Activated CD4-positive, alpha-beta memory T cell treated with anti-CD3 and anti-CD28 coated beads for 36 hours (primary cell): ENCODE measurements at places on chromosomes 1 and 21. TPM values are rescaled to one million over a fixed set of nuclear protein-coding genes. Genes with fewer than 3 reads are reported as not detected.

The FTCD gene
- 0.22 TPM for total RNA-seq

The ST6GALNAC3 gene
- total RNA-seq: 0.26 TPM

The LHX4 gene
- total RNA-seq: not detected

The OR2M3 gene
- total RNA-seq: not detected

DNA sequence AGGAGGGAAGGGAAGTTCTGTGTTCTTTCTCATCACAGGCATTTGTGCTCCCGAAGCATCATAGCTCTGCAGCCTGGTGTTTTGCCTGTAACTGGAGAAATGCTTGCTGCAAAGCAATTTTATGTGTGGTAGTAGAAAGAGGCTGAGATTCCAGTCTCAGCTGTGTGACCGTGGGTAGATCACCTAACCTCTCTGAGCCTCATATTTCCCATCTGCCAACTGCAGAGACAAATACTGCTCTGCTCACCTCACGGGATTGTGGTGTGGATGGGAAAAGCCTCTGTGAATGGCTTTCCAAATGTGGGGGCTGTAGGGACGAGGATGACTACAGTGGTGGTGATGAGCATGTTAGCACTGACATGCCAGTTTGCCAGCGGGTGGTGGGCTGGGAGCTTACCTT lies 84.0 kb downstream of the MDM4 start:
- DNase-seq: no peak

DNA sequence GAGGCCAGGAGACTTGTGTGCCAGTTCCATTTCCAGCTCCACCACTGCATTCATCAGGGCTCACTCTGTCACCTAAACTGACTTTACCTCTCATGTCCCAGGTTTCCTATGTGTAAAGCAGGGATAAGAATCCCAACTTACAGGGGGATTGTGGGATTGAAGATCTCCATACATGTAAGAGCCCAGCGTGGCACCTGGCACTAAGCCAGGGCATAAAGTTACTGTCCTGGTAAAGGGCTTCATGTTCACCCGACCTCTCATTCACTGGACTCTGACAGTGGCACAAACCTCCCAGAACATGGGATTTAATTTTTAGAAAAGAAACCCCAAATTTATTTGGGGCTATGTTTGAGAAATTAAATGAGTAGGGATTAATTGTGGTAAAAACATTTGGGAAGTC lies 8.9 kb upstream of the IGFN1 start:
- no peak for DNase-seq

The F5 gene
- total RNA-seq: 50.8 TPM
